ENCODE measurements at places on chromosomes 3 and 15.

GRCh38 chr3:114872588-114872987 is 274.5 kb downstream of the ZBTB20 start:
- DNase-seq: no peak

- DNase-seq: no peak
Observed at GRCh38 chr15:57328897-57329296, 47.4 kb upstream of the CGNL1 start.

- DNase-seq: no peak
Observed at GRCh38 chr3:178684881-178685590, 148.8 kb downstream of the KCNMB2 start.

GRCh38 chr3:20256144-20256543 is 70.1 kb upstream of the SGO1 start:
- peak; percentile 33 for DNase-seq

DNA sequence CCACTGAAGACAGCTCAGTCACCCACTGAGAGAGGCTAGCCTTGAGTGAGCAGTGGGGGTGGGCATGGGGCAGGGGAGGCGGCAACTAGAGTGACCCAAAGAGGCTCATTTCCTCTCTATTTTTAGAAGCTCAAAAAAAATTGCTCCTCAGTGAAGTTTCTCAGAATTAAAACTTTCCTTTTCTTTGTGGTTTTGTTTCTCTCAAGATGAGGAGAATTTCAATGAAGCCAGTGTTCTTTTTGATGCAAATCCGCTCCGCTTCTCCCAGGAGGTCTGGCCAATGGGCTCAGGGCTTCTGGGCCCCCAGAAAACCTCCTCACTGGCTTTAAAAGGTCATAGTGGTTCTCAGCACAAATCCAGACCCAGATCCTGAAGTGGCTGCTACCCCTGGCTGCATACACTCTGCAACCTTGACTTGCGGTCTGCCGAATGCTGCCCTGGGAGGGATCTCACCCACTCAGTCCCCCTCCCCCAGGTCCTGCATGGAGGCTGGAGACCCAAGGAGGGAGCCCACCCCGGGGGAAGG is at the start of gene ACSBG1:
ACSBG1 (minus strand) TSS at position 51 of the 526 bp plus-strand sequence. CDS start 64 bp downstream, outside the sequence.
- DNase-seq: no peak

GRCh38 chr3:178703268-178703975 is 167.2 kb downstream of the KCNMB2 start:
- DNase-seq: peak; percentile 50

DNA sequence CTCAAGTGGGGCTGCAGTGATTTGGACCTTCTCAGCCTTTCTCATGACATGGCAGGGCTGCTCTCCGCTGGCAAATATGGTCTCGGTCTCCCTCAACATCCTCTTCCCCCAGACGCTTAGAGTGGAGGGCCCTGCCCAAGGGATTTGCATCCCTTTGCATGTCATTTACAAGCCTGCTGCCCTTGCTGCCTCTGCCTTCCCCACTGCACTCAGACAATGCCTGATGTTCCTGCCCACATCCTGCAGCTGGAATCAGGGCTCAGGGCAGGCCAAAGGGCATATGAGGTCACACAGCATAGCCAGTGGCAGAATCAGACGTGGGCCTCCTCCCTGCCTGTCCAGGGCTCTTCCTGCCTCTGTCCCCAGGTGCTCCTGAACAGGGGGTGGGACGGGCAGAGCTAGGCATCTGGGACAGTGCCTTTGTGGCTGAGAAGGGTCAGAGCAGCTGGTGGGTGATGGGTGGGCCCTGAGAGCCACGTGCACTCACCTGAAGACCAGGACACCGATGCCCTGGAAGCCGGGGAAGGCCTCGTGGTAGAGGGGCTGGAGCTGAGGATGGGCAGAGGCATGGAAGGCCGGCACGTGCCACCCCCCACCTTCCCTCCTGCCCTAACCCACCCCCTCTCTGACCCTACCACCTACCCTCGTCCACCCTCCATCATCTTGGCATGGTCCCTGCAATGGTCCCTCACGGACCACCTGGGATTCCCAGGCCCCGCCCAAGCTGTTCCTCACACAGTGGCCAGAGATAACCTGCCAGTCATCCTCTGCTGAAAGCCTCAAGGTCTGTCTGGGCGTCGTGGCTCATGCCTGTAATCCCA is 27.4 kb upstream of the GOLGA6C start:
- DNase-seq: no peak

DNA sequence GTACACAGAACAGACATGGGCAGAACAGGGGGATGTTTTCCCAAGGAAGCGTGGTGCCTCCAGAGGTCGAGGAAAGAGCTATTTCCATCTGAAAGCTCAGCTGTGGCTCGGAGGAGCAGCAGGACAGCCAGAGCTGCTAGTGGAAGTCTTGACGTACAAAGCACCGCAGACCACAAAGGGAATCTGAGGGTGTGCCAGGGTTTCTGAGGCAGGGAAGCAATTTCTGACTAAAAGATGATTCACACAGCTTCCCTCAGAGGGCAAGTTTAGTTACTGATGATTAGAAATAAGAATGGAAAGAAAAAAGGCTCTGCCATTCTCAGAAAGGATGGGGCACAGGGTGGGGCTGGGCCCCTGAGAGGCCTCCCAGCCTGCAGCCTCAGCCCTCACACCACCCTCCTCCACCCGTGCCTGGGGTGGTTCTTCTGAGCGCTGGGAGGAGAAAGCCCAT is 45.8 kb upstream of the SEC13 start:
- DNase-seq: peak; percentile 92

GRCh38 chr3:34229876-34230275 is 431.4 kb downstream of the PDCD6IP start:
- no peak for DNase-seq

GRCh38 chr15:88979674-88980073 is 66.5 kb upstream of the MFGE8 start:
- DNase-seq: no peak

DNA sequence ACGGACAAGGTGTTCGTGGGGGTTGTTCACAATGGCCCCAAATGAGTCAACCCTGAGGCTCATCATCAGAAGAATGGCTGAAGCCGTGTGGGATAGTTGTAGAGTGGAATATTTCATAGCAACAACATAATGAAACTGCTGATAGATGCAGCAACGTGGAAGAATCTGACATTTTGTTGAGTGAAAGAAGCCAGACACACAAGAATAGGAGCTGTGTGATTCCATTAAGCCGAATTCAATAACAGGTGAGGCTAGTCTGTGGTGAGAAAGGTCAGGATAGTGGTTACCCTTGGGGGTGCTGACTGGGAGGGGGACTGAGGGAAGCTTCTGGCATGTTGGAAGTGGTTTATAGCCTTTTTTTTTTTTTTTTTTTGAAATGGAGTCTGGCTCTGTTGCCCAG is 144.0 kb downstream of the SMAD6 start:
- no peak for DNase-seq
